ENCODE measurements at places on chromosomes 16 and 17. TPM values are rescaled to one million over a fixed set of nuclear protein-coding genes. Genes with fewer than 3 reads are reported as not detected.

GRCh38 chr17:82113941-82114340 lies 15.9 kb upstream of the FASN start:
- H3K27ac ChIP-seq, result no peak overlapping the region
- no peaks in the 10 kb centered on the region for H3K36me3 ChIP-seq
- peaks cover 33% of the 10 kb centered on the region for H3K4me1 ChIP-seq
- no peaks in the 10 kb centered on the region for H3K27me3 ChIP-seq
- no peak overlapping the region for H3K4me3 ChIP-seq
- no peak for DNase-seq

DNA sequence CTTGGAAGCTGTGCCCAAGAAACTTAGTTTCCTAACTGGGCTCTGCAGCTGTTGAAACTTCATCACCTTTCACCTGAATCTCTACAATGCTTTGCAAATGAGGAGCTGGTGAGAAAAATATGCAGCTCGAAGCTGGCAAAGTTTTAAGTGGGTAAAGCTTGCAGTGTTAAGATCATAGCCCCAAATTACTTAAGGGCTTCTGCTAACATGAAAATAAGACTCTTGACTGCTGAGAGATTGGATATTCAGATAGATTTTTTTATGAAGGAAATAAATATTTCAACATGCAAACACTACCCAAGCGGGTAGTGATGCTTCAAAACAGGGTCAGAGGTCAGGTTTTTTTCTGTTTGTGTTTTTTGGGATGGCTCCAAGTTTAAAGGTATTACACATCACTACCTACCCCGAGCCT lies 278.7 kb downstream of the FTO start:
- H3K36me3 ChIP-seq, result peaks cover 10% of the 10 kb centered on the region
- no peaks in the 10 kb centered on the region for H3K4me1 ChIP-seq
- no peaks in the 10 kb centered on the region for H3K27me3 ChIP-seq
- H3K27ac ChIP-seq, result no peak overlapping the region

DNA sequence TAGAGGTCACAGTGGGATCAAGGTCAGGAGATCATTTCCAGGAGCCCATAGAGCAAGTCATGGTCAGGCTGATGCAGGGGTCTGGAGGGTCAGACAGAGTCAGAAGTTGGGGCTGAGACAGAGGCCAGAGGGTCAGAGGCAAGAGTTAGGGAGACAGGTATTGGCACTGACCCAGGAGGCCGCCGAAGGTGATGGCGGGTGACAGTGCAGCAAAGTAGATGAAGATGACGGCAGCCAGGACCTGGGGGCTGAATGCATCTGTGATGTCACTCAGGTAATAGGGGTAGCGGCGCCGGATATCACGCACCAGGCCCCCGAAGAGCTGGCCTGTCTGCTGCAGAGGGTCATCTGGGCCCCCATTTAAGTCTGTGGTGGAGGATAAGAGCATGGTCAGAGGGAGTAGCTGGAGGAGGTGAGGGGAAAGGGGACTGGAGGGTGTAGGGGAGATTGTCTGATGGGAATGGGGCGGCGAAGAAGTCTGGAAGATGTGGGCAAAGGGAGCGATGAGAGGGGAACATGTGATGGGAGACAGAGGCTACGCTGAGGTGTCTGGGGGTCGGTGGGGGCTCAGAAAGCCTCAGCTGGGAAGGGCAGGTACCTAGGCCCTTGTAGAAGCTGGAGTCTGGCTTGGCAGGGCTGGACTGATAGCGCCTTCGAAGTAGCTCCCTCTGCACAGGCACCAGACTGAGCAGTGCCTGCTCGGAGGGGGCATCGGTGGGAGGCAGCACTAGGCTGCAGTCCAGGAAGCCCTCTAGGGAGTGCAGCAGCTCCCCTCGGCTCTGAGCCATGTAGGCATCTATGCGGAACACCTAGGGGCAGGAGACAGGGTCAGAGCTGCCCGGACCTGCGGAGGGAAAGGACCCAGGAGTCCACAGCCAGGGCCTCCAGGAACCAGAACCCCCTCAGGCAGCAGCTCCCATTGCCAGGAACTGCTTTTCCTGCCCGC lies 9.8 kb downstream of the SLC4A1 start:
- no peak for DNase-seq
- peaks cover 10% of the 10 kb centered on the region for H3K4me1 ChIP-seq
- H3K27ac ChIP-seq, result no peak overlapping the region
- H3K36me3 ChIP-seq, result no peaks in the 10 kb centered on the region
- H3K4me3 ChIP-seq, result no peak overlapping the region

The SPATA32 gene
- total RNA-seq, result 0.75 TPM

DNA sequence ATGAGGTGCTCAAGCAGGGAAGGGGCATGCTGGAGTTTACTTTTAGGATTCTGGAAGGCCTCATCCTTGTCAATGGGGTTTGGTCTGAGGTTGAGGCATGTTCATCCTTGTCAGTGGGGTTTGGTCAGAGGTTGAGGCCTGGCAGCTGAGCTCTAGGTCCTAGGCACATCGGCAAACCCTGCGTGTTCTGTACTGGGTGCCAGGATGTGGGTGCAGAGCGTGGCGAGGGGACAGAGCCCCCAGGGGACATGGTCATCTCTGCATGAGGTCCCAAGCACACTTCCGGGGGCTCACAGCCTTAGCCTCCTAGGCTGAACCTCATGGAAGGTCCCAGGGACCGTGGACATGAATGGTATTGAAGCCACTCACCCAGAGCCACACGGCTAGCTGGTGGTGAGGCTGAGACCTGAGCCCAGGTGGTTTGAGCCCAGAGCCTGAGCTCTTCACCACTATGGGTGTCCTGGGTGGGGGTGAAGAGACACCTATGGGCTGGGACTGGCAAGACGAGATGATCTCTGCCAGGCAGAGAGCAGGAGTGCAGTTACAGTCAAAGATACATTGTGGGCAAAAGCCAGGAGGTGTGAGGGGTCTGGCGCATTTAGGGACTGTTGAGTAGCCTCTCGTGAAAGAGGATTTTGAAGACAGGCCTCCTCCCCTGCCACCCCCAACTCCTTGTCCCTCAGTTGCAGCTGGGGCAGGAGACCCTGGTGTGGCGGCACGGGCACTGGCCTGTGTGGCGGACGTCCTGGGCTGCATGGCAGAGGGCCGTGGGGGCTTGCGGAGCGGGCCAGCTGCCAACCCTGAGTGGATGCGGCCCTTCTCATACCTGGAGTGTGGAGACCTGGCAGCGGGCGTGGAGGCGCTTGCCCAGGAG lies 19.3 kb downstream of the FCSK start:
- peaks cover 2% of the 10 kb centered on the region for H3K4me1 ChIP-seq
- H3K27ac ChIP-seq, result no peak overlapping the region
- no peak overlapping the region for H3K4me3 ChIP-seq
- H3K36me3 ChIP-seq, result no peaks in the 10 kb centered on the region
- DNase-seq, result no peak

DNA sequence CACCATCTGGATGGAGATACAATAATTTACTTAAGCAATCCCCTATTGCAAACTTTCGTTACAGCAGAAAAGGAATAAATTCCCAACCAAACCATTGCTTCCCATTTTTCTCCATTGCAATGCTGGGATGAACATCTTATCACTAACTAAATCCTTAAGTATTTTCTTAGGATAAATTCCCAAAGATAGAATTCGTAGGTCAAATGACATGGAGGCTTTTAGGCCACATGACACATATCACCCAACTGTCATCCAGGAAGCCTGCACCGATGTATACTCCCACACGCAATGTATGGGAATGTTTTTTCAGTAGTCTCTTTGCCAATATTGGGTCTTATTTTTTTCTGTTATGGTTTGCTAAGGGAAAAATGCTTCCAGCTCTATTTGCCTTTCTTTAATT lies 1.6 kb upstream of the TLCD2 start:
- H3K27me3 ChIP-seq, result peaks cover 33% of the 10 kb centered on the region
- H3K27ac ChIP-seq, result no peak overlapping the region
- H3K4me3 ChIP-seq, result peak overlapping the region; percentile 73
- no peaks in the 10 kb centered on the region for H3K36me3 ChIP-seq

DNA sequence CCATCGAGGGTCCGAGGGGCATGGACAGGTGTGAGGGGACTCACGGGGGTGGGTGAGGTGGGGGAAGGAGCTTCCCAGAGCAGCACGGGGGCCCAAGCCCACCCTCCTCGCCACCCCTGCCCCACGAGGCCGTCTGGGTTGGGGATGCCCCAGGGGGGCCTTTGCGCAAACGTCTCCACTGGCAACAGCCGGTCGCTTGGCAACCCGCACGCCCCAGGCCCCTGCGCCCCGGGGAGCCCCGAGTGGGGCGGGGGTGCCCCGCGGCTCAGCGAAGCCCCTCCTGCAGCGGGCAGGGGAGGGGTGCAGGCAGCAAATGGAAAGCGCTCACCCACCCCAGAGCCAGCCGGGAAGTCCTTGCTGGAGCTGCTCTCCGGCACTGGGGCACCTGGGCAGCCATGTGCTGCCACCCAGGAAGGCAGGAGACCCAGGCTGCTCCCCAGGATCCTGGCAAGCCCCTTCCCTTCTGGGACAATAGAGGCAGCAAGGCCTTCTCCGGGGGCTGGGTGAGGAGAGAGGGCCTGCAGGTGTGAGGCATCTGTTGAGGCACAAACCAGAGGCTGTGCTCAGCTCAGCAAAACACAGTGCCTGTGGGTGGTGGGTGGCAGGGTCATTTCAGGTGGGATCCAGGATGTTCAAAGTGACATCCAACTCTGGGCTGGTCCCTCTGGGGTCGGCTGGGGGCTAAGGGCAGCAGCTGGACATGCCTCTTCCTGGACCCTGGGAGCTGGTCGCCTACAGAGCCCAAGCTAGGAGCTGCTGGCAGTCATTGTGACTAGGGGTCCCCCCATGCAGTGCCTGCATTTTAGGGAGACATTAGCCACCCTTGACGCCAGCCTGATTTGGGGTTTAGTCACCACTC lies 80.9 kb upstream of the CBX4 start:
- H3K27me3 ChIP-seq, result peaks cover 2% of the 10 kb centered on the region
- no peaks in the 10 kb centered on the region for H3K36me3 ChIP-seq
- no peak overlapping the region for H3K27ac ChIP-seq
- no peaks in the 10 kb centered on the region for H3K4me1 ChIP-seq
- no peak overlapping the region for H3K4me3 ChIP-seq

The IL21R gene
- 29.4 TPM for total RNA-seq

DNA sequence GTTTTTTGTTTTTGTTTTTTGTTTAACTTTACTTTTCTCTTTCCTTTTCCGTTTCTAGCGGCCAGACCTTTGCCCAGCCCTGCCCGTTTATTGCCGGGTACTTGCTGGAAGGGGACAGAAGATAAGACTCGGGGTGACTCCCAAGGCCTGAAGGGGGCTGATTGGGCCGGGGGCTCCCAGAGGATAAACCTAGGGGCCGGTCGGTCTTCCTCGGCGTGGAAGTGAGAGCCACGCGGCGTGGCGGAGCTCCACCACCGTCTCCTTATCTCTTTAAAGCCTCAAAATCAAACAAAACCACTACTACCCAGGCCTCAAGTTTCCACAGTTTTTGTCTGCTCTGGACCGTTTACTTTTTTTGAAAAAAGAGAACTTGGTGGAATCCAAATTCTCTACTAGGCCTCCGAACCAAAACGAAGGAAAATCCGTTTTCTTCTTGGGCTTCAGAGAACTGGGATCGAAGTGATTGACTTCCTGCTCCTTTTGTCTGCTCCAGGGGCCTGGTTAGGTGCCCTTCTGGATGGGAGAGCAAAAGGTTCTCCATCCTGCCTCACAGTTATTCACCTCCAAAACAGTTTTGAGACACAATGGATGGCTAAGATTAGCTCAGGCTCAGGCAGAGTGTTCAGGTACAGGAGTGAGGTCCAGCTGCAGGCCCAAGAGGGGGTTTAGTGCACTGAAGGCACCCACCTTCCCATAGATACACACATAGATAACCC lies 8.5 kb upstream of the HOXB9 start:
- no peak for DNase-seq
- no peak overlapping the region for H3K27ac ChIP-seq
- peaks cover 3% of the 10 kb centered on the region for H3K36me3 ChIP-seq
- peaks cover 89% of the 10 kb centered on the region for H3K27me3 ChIP-seq
- H3K4me1 ChIP-seq, result peaks cover 9% of the 10 kb centered on the region
